ENCODE measurements at places on chromosomes 2 and 18.
A peak's percentile ranks its signal among the peaks of the same experiment; 100 is the strongest.

- DNase-seq, result no peak
These were observed 22.7 kb downstream of the LDLRAD4 start for GRCh38 chr18:13241083-13241892.

DNA sequence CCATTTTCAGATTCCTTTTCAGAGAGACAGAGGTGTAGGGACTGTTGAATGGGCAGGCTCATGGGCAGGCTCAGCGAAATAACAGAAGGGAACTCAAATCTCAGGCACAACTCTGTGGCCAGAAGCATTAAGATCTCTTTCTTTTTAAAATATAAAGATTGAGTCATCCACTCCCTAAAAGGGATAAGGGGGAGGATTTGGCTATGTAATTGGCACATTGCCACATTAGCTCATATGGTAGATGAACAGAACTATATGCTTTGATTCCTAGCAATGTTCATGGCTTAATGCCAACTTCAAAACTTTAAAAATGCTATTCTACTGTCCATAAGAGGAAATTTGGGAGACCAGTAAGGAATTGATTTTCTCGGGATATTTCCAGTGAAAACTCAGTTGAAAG, 53.8 kb upstream of the SLC5A7 start:
- peak; percentile 45 for DNase-seq

DNA sequence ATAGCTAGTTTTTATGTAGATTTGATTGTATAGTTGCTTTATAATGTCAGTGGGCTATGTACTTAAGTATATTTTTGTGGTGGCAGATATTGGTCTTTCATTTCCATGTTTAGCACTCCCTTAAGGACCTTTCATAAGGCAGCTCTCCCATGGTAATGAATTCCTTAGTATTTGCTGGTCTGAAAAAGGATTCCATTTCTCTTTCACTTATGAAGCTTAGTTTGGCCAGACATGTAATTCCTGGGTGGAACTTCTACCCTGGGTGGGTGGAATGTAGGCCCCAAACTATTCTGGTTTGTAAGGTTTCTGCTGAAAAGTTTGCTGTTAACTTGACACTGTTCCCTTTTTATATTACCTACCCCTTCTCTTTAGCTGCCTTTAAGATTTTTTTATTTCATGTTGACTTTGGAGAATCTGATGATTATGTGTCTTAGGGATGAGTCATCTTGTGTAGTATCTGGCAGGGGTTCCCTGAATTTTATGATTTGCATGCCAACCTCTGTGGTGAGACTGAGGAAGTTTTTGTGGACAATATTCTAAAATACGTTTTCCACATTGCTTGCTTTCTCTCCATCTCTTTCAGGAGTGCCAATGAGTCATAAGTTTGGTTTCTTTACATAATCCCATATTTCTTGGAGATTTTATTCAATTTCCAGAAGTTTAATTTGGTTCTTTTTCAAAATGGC, 65.4 kb upstream of the VRK2 start:
- DNase-seq, result peak; percentile 77

DNA sequence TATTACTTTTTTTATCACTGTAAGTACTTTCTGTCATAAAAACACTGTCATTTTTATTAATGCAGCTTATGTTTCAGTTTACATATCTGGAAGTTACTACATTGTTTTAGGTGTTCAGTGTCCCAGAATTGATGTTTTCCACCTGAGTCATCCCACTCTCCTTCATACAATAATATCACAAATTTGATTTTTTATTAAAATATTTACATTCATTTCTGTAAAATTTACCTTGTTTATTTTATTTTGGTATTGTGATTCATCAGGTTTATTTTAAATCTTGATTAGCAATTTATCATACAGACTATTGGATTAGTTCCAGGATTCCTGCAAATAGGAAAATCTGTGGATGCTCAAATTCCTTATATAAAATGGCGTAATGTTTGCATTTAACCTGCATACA, 1662.9 kb downstream of the SUCLG1 start:
- no peak for DNase-seq

DNA sequence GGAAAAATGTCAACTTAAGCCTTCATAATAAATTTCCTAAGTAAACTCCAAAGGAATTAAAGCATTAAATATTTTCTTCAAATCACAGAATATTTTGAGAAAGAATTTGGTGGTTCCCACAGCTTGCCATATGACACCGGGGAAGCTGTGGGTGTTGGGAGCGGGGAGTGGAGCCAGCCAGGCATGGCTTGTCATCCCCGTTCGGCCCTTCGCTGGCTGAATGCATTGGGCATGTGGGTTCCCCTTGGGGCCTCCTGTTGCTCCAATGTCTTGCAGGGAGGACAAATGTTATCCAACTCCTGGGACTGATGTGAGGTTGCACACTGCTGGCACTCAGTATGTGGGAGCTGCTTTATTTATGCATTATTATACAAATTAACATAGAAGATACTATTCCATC, 18.6 kb downstream of the NGEF start:
- DNase-seq, result no peak

GRCh38 chr2:85133751-85134254, 611 bp downstream of the TCF7L1 start:
- peak; percentile 51 for DNase-seq

DNA sequence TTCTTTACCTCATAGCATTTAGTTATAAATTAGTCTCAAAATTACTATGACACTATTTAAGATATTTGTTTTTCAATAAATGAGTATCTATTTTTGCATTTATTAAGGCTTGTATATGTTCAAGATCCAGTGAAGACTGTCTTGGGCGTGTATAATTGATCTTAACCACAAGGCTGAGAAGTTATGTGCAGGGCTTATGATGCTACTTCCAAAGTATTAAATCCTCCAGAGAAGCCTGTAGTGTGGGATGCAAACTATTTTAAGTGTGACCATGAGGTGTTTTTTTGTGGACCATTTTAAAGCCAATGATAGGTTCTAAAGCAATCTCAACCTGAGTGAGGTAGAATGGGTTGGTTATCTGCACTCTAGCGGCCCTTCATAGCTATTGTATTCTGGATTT, 219.9 kb downstream of the ZNF407 start:
- DNase-seq, result no peak

GRCh38 chr18:63578357-63578958, 8.7 kb upstream of the SERPINB13 start:
- DNase-seq, result peak; percentile 63

GRCh38 chr18:34834897-34835296, 124.8 kb downstream of the DTNA start:
- peak; percentile 20 for DNase-seq

DNA sequence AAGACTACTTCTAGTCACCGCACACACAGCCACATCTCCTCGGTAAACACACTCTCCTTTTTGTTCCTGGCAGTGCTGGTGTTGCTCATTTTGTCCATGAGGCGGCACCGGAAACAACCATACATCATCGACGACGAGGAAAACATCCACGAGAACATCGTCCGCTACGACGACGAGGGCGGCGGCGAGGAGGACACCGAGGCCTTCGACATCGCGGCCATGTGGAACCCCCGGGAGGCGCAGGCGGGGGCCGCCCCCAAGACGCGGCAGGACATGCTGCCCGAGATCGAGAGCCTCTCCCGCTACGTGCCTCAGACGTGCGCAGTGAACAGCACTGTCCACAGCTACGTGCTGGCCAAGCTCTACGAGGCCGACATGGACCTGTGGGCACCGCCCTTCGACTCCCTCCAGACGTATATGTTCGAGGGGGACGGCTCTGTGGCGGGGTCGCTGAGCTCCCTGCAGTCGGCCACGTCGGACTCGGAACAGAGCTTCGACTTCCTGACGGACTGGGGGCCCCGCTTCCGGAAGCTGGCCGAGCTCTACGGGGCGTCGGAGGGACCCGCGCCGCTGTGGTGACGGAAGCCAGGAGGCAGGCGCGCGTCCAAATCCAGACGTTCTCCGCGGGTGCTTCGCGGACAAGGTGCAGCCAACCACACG, 221.0 kb downstream of the CDH20 start:
- DNase-seq, result no peak

GRCh38 chr2:40592218-40592617, 140.3 kb upstream of the SLC8A1 start:
- no peak for DNase-seq

DNA sequence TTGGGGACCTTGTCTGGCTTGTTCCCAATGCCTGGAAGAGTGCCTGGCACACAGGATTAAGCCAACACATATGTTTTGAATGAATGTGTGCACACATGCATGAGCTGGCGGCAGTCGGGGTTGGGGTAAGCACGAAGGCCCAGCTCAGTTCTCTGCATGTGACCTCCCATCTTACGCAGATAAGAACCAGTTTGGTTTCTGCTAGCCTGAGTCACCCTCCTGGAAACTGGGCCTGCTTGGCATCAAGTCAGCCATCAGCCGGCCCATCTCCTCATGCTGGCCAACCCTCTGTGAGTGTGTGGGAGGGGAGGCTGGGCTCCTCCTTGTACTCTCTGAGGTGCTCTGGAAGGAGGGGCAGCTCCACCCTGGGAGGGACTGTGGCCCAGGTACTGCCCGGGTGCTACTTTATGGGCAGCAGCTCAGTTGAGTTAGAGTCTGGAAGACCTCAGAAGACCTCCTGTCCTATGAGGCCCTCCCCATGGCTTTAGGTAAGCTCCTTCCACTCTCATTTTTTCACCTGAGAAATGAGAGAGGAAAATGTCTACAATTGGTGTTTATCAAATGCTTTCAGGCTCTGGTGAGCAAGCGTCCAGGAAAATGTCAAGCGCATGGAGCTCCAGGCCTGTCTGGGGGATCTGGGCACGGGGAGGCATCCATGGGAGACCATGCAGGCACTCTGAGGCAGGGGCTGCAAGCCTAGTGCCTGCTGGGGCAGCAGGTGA, 9.7 kb upstream of the IL1RN start:
- DNase-seq, result peak; percentile 77

GRCh38 chr18:2907550-2908135, 60.8 kb downstream of the EMILIN2 start:
- DNase-seq, result no peak

DNA sequence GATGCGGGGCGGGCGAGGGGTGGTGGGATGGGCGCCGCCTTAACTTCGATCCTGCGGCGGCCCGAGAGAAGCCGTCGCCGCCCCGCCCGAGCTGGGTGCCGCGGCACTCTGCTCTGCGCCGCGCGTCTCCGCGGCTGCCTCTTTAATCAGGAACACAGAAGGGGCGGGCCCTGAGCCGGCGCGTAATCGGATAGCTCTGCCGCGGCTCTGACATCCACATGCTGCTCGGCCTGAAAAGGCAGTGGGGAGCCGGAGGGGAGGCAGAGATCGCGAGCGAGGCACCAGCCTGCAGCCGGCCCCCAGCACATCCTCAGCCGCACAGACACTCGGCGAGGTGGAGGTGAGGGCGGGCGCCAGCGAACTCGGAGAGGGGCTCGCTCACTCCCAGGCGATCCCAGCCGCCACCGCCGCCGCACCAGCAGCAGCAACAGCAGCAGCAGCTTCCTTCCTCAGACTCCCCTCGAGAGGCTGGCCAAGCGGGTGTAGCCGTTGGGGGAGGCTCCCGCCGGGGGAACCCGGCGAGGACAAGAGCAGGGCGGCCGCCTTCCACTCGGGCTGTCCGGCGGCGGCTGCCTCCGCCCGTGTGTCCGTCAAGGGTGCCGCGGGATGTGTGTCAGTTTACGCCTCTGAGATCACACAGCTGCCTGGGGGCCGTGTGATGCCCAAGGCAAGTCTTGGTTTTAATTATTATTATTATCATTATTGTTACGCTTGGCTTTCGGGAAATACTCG, at the start of gene NRP2:
NRP2 (plus strand) TSS at position 263 of the 732 bp plus-strand sequence. CDS start 790 bp downstream, outside the sequence.
- DNase-seq, result peak; percentile 88

DNA sequence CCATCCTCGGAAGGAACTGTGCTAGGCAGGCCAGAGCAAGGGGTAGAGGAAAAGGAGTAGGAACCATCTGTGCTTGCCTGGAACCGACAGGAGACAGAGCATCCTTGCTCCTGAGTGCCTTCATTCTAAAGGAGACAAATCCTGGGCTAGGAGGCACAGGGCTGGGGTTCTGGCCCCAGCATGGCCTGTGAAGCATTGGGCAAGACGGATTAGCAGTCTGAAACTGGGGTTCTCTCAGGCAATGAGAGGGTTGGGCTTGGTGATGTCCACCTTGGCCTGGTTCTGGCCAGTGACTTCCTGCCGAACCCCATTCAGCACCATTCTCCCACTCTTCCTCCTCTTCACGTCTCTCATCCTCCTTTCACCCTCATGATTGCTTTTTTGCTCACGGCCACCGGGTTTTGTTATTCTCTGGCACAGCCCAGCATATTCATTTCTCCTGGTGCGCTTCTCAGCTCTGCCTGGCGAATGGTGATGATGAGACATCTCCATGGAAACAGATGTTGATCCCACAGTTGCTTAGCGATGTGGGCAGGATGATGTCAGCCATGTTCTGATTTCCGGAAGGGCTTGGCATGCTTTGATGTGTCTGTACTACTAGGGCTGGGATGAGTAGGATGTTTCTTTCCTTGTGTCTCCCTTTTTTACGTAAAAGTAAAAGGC, 127.7 kb downstream of the CAPN13 start:
- DNase-seq, result peak; percentile 45

DNA sequence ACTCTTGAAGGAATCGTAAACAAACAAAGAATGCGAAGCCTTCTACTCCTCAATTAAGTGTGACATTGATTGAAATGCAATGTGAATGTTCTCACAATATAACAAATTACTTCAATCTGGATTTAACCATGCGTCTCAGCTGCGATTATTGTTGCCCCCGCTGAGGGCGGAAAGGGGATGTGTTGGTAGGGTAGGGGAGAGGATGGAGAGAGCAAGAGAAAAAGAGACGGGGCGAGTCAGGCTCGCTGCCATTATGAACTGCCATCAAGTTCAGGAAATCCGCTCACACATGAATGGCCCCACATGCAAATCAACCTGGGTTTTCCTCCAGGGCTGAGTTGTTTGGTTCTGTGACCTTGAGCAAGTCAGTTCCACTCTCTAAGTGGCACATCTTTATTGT, 129.8 kb downstream of the PXDN start:
- DNase-seq, result no peak

GRCh38 chr2:163626639-163627109, 109.1 kb downstream of the FIGN start:
- no peak for DNase-seq

GRCh38 chr2:100878000-100878791, 58.3 kb downstream of the NPAS2 start:
- DNase-seq, result peak; percentile 22

GRCh38 chr2:134148172-134148571, 105.7 kb upstream of the MGAT5 start:
- DNase-seq, result no peak

- DNase-seq, result no peak
These were observed 131.0 kb upstream of the ZEB2 start for GRCh38 chr2:144650907-144651306.
